Eye (tissue), 1 donor: ENCODE measurements at places on chromosomes 6 and 20.
A peak's percentile ranks its signal among the peaks of the same experiment; 100 is the strongest.

- DNase-seq: no peak
Observed at GRCh38 chr6:12545619-12546409, 170.8 kb upstream of the PHACTR1 start.

DNA sequence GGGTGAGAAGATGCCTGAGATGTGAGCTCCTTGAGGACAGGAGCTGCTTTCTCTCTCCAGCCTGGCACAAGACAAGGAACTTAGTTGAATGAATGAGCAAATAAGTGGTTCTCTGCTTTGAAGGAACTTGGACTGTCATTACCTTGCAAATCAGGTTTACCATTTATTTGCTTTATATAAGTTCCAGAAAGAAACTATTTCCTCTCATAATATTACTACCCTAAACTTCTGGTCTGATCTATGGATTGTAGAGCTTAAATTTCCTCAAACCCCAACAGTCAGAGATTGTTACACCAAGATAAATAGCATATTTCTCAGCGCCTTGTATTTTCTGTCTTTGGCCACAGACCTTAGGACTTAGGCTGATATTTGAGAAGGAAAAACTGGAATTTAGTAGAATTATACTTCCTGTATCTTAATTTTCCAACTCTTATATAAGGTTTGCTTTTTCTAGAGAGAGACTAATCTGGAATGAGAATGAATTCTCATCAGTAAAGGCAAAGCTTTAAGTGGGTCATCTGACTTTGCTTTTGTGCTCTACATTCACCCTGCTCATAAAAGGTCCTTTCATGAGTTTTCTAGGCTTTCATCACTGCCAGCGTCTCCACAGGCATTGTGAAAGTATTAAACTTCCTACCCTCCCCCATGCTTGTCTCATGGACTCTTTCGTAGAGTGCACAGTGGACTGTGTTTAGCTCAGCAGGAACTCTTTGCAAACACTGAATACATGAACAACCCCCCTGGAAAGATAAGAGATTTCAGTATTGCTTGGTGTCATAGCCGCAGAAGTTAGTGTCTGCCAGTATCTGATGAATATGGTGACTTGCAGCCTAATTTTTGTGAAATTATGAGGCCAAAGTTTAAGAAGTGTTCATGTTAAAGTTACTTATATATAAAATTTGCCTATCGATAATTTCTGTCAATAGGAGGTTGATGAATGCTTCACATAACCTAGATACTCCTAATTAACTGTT is 74.0 kb downstream of the PTPRA start:
- DNase-seq: peak; percentile 90

GRCh38 chr6:163876391-163876790 is 461.9 kb downstream of the QKI start:
- no peak for DNase-seq

DNA sequence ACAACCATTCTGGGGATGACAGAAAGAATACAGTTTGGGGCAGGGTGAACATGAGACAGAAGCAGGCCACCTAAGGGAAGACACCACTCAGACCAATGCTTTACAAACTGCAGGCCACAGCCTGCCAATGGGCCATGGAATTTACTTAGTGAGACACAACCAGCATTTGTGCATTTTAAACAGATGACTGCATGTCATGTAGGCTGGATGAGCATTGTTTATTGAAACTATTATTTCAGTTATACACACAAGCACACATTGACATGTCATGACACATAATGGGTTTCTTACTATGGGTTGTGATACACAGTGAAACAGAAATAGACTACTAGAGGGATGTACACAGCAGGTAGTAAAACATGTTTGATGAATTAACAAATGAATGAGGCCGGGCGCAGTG is 8.0 kb downstream of the PGM3 start:
- DNase-seq: no peak

- DNase-seq: no peak
Observed at GRCh38 chr6:29509711-29510110, 22.0 kb upstream of the MAS1L start.

- no peak for DNase-seq
Observed at GRCh38 chr20:44083220-44083933, 103.6 kb downstream of the JPH2 start.

GRCh38 chr6:30135147-30135546 is 793 bp upstream of the TRIM40 start:
- DNase-seq: no peak

- DNase-seq: no peak
Observed at GRCh38 chr6:14983599-14984518, 262.0 kb upstream of the JARID2 start.

DNA sequence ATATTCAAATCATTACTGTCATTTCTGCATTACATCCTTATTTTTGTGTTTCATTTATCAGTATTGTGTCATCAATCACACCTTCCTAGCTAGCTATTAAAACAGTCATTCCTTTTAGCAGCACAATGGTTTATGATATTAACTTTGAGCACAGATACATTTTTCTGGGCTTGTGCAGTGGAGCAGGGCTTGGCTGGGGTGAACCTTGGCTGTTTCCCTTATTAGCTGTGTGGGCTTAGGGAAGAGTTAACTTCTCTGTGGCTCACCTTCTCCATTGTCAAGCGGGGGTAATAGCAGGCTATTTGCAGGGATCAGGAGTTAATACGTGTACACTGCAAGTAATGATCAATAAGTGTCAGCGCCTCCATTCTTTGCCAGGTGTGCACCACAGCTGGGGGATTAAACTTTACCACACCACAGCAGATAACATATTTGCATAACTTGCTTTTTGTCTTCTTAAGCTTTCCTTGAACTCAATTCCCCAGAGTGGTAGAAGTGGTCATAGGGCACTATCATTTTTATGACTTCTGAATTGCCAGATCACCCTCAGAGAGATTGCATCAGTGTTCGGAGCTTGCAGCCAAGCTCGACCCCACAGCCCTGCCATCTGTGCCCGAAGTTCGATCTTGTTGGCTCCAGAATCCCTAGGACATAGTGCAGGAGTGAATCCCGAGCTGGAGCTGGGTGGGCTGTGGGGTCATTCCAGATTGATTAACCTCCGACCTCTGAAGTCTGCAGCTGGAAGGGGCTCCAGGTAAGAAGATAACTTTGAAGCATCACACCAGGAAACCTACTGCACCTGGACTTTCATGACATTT is 1.5 kb upstream of the PYGB start:
- DNase-seq: no peak

- DNase-seq: no peak
Observed at GRCh38 chr6:151025076-151025475, 159.6 kb downstream of the MTHFD1L start.

DNA sequence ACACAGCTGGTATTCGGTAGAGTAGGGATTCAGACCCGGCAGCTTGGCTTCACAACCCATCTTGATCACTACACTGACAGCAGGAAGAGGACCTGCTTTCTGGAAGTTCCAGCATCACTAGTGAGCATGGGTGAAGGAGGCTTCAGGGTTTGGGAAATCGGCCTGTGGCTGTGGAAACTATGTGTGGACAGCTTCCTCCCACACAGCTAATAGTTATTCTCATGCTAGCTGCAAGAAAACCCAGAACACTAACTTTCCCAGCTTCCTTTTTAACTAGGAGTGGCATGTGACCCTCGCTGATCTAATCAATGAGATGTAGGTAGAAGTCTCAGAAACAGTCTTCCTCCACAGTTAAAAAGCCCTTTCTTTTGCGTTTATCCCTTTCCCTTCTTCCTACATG is 36.3 kb upstream of the SIRPA start:
- DNase-seq: no peak

DNA sequence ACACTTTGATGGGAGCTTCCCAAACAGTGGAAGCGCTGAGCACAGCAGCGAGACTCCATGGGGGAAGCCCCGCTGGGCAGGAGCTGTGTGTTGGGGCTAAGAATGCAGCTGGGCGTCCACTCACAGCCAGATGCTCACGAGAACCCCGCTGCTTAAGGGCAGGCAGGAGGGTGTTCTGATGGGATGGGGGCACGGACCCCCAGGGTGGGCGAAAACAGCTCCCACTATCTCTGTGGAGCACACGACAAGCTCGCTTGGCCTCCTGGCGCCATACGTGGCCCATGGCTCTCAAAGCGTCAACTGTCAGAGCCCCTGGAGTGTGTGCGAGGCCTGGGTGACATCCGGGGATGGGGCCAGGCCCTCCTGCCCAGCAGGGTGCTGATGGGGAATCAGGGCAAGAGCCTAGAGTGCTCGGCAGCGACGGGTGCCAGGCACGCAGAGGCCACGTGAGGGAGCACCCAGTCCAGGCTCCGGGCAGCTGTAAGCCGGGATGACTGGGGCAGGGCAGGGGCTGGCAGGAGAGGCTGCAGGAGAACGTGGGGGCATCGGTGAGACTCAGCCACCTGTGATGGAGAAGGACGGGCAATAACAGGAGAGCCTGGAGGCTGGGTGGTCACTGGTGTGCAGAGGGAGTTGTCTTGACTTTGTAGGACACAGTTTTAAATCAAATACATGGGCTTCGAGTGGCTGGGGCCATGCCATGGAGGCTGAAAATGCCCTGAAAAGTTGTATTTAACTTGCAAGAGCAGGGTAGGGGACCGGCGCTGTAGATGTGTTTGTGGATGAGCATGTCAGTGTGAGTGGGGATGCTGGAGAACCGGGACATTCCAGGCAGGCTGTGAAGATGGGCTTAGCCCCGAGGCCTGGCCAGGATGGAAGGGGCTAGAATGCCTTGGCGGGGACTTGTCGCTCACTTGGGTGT is 27.3 kb downstream of the PYGB start:
- DNase-seq: no peak

DNA sequence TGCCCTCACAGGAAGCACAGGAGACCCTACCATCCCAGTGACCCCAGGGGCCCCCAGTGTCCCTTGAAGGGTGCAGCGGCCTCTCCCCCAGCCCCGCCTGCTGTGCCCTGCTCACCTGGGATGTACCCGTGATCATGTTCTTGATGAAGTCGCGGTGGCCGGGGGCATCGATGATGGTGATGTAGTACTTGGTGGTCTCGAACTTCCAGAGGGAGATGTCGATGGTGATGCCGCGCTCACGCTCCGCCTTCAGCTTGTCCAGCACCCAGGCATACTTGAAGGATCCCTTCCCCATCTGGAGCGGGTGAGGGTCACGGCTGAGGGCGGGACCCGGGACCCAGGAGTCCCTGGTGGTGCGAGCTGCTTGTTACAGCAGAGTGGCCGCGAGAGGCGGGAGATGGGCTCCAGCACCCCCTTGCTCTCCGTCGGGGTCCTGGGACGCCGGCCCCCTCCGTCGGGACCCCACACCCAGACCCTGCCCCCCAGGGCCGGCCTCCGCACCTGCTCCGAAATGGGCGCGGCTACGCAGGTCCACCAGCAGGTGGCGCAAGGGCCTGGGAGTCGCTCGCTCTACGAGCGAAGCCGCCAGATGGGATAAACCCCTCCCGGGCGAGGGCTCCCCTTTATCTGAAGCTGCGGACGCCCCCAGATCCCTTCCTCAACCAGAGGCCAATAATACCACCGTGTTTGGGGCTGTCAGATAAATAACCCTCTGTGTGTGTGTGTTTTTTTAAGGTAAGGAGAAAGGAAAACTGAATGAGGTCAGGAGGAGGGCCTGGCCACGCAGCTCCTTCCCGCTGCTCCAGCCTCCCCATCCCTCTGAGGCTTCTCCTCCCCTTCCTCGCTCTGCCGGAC is 2.9 kb downstream of the EEF1A2 start:
- DNase-seq: peak; percentile 86

DNA sequence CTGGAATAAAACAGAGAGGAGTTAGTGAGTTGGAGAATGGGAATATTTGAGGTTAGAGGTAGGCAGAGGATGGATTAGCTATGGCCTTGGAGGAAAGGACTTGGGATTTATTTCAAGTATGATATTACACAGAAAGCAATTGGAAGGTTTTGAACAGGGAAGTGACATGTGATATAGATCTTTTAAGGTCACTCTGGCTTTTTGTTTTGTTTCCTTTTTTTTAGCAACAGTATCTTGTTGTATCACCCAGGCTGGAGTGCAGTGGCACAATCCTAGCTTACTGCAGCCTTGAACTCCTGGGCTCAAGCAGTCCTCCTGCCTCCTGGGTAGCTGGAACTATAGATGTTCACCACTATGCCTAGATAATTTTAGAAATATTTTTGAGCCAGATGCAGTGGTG is 190.3 kb downstream of the UTRN start:
- no peak for DNase-seq

GRCh38 chr6:134517145-134517658 is 199.3 kb upstream of the SGK1 start:
- DNase-seq: peak; percentile 49

DNA sequence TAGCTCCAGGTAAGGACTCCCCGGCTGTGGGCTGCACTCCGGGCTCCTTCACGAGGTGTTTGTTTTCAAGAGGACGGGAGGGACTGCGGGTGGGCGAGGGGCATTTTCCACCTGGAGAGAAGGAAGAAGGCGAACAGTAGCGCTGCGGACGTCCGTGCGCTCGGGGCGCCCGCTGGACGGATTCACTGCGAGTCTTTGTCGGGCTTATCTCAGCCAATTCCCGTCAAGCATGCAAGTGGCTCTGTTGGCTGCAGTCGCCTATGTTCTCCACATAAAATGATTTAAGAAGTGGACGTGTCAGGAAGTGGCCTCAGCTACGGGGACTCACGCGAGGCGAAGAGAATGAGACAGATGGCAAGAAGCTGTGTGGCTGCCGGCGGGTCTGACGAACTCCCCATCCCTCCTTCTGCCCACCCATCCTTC is 332 bp downstream of the GRIK2 start:
- peak; percentile 76 for DNase-seq

GRCh38 chr20:3010985-3011723 is 32.3 kb upstream of the GNRH2 start:
- no peak for DNase-seq

- peak; percentile 54 for DNase-seq
Observed at GRCh38 chr6:159125951-159126352, 43.2 kb upstream of the FNDC1 start.
